CD14-positive monocyte (primary cell): ENCODE measurements at places on chromosomes 2 and 18.

DNA sequence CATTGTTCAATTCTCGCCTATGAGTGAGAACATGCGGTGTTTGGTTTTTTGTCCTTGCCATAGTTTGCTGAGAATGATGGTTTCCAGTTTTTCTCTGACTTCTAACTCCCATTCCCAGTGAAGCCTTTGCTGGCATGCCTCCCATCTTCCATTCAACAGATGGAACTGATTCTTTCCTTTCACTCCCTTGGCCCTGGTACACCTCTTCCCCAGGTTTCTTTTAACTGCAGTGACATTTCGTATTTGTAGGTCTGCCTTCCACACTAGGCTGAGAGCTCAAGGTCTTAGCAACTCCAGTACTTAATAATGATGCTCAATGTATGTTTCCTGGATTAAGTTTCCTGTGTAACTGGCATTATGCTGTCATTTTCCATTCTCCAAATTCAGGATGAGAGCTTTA lies 48.5 kb downstream of the GAREM1 start:
- no peaks in the 10 kb centered on the region for H3K36me3 ChIP-seq
- H3K4me1 ChIP-seq: peaks cover 3% of the 10 kb centered on the region
- H3K4me3 ChIP-seq: no peak overlapping the region
- H3K27ac ChIP-seq: no peak overlapping the region
- DNase-seq: no peak

DNA sequence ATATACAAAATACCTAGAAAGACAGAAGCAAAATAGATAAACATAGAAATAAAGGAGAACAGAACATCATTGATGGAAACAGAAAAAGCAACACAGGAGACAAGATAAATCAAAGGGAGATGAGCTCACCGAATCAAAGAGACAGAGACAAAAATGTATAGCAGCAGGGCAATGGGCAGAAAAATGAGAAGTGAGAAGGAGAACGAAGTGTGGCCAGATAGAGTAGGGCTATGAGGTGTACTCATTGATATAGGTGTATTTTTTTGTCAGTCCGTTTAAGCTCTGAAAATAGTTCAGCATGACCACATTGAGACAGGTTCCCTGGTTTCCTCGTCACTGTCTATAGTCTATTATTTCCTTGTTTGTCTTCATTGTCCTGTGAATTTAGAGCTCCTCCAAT lies 55.1 kb downstream of the SP100 start:
- H3K27ac ChIP-seq: peak overlapping the region; percentile 67
- H3K27me3 ChIP-seq: no peaks in the 10 kb centered on the region
- DNase-seq: no peak

- no peaks in the 10 kb centered on the region for H3K27me3 ChIP-seq
- H3K36me3 ChIP-seq: no peaks in the 10 kb centered on the region
- no peak overlapping the region for H3K27ac ChIP-seq
- H3K4me1 ChIP-seq: peaks cover 42% of the 10 kb centered on the region
- no peak for DNase-seq
- H3K4me3 ChIP-seq: no peak overlapping the region
Observed at GRCh38 chr18:10789180-10789579, 263.4 kb downstream of the NAPG start.

DNA sequence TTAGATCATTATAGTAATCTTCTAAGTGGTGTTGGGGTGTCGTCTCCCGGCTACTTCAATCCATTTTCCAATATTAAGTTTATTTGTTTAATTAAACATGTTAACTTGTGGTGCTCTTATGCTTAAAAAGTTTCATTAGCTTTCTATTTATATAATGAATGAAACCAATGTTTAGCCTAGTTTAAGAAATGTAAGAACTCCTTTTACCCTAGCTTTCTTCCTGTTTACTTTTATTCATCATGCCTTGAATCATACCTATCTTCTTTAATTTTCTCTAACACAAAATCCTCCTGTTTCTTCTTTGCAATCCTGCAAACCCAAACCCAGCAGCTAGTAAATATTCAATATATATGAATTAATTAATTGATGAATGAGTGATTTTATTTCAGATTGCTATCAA lies 1276.7 kb upstream of the PIK3C3 start:
- no peaks in the 10 kb centered on the region for H3K36me3 ChIP-seq
- no peaks in the 10 kb centered on the region for H3K27me3 ChIP-seq
- DNase-seq: no peak
- H3K4me1 ChIP-seq: no peaks in the 10 kb centered on the region

DNA sequence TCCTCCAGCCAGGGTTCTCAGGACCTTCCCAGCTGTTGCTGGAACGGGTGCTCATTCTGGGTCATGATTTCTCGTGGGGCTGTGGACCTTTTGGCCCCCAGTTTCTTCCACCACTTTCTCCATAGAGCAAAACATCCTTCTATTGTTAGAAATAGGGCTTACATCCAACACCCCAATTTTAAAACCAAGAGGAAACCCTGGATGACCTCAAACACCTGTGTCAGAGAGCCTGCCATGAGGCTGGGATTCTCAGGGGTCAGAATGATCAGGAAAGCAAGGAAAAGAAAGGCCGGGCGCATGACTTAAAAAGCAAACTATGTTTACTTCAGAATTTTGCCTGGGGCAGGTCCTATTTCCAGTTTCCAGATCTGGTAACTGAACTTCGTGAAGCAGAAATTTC lies 307.9 kb upstream of the MEIS1 start:
- H3K36me3 ChIP-seq: no peaks in the 10 kb centered on the region
- no peak overlapping the region for H3K4me3 ChIP-seq
- H3K27me3 ChIP-seq: no peaks in the 10 kb centered on the region
- DNase-seq: no peak
- H3K4me1 ChIP-seq: no peaks in the 10 kb centered on the region

GRCh38 chr2:71460595-71461303 lies 7.4 kb downstream of the DYSF start:
- H3K4me3 ChIP-seq: no peak overlapping the region
- DNase-seq: peak; percentile 31
- H3K27me3 ChIP-seq: no peaks in the 10 kb centered on the region
- peaks cover 76% of the 10 kb centered on the region for H3K36me3 ChIP-seq
- peak overlapping the region; percentile 18 for H3K27ac ChIP-seq

DNA sequence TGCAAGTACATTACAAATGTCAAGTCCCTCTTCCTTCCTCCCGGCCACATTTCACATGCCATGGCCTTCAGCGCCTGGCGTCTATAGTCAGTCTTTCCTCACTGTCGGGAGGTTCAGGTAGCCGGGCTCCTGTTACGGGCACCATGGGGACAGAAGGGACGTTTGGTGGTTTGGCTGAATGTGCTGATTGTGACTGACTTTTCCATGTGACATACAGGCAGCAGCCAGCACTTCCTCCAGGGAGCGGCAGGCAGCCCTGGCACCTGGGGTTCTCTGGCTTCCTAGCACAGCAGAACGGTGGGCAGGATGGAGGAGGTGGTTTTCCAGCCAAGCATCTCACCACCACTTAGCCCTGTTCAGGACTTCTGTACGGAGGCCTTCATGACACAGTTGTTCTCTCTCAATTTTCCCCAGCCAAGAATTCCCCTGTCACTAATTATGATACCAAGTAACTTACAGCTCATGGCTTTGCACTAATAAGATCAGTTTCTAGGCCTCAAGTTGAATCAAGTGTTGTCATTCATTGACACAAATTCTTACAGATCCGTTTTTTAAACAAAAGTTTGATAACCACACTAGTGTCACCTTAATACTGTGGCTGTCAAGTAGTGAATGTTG lies 83.9 kb upstream of the REV1 start:
- H3K27ac ChIP-seq: no peak overlapping the region
- DNase-seq: no peak
- no peaks in the 10 kb centered on the region for H3K4me1 ChIP-seq
- H3K4me3 ChIP-seq: no peak overlapping the region
- no peaks in the 10 kb centered on the region for H3K27me3 ChIP-seq

DNA sequence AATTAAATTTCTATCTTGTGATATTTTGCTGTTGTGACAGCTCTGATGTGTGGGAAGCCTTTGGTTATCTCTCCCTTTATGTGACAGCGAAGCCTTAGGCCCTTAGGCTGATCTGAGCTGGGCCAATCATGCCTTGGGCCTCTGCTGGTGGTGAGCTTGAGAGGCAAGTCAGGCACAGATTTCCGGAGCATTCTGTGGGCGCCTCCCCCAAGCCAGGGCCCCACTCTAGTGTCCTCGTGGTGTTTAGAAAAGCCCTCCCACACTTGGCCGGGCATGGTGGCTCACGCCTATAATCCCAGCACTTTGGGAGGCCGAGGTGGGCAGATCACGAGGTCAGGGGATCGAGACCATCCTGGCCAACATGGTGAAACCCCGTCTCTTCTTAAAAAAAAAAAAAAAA lies 239.8 kb downstream of the SH3RF3 start:
- H3K4me3 ChIP-seq: no peak overlapping the region
- no peaks in the 10 kb centered on the region for H3K36me3 ChIP-seq
- H3K4me1 ChIP-seq: no peaks in the 10 kb centered on the region
- H3K27me3 ChIP-seq: no peaks in the 10 kb centered on the region
- H3K27ac ChIP-seq: no peak overlapping the region

DNA sequence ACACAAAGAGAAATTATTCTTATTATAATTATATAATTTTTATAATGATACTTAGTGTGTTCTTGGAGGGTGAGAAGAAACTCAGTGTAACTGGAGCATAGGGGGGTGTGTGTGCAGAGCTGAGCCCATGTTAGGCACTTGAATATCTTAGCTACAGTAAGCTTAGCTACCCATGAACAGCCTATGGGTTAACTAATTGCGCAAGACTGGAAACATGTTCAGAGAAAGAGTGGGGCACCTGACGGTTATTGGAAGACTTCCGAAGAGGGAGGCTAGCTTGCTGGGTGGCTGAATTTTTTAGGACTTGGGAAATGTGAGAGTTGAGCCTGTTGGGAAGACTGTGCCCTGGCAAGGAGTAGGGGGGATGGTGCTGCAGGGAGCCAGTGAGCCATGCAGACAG lies 229.2 kb downstream of the SLC4A3 start:
- no peak for DNase-seq
- no peaks in the 10 kb centered on the region for H3K36me3 ChIP-seq
- no peak overlapping the region for H3K27ac ChIP-seq

GRCh38 chr18:45085916-45086624 lies 405.4 kb downstream of the SETBP1 start:
- no peaks in the 10 kb centered on the region for H3K36me3 ChIP-seq
- H3K27ac ChIP-seq: no peak overlapping the region
- H3K4me1 ChIP-seq: peaks cover 18% of the 10 kb centered on the region
- H3K27me3 ChIP-seq: no peaks in the 10 kb centered on the region

DNA sequence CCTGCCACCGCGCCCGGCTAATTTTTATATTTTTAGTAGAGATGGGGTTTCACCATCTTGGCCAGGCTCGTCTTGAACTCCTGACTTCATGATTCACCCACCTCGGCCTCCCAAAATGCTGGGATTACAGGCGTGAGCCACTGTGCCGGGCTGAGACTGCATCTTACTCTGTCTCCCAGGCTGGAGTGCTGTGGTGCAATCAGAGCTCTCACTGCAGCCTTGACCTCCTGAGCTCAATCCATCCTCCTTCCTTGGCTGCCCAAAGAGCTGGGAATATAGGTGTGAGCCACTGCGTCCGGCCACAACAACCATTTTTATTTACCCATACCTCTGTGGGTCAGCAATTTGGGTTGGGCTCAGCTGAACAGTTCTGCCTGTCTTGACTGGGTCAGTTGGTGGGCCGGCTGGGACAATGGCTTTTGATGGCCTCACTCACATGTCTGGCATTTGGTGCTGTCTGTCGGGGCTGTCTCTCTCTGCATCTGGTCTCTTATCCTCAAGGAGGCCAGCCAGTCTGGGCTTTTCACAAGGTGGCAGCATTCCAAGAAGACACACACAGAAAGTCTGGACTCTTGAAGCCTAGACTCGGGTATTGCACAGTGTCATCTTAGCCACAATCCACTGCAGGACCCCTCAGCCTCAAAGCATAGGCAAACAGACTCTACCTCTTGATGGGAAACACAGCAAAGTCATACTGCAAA lies 116.8 kb upstream of the GATA6 start:
- H3K36me3 ChIP-seq: no peaks in the 10 kb centered on the region
- H3K4me3 ChIP-seq: no peak overlapping the region
- no peaks in the 10 kb centered on the region for H3K27me3 ChIP-seq
- no peak overlapping the region for H3K27ac ChIP-seq

DNA sequence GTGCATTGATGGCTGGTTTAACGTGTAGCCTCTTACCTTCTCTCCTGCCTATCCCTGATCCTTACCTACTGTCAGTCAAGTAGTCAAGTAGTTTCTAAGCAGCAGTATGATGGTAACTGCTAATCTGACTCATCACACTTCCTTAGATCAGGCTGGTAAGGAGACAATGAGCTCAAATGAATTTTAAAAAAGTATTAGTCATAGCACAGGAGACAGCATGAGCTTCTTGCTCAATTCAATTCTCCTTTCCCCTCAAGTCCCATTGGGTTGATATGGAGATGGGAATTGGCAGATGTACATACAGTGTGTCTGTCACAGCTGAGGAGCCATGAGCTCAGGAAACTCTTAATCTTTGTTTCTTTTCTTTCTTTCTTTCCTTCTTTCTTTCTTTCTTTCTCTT lies 799.7 kb downstream of the LRP1B start:
- no peaks in the 10 kb centered on the region for H3K4me1 ChIP-seq
- no peak overlapping the region for H3K27ac ChIP-seq
- no peak for DNase-seq

DNA sequence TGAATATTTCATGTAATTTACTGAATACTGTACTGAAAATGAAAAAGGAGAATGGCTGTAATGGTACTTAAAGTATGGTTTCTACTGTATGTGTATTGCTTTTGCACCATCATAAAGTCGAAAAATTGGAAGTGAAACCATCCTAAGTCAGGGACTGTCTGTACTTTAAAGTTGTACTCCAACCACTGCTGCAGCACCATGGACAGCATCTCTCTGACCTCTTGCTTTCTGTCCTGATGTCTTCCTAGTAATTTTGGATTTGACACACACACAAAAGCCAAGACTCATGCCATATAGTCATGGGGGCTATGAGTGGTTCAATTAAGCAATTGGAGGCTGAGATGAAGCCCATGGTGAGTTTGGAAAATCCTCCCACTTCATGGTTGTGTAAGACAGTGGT lies 256.3 kb upstream of the PKDCC start:
- H3K27me3 ChIP-seq: no peaks in the 10 kb centered on the region
- no peak for DNase-seq
- H3K27ac ChIP-seq: no peak overlapping the region
- no peak overlapping the region for H3K4me3 ChIP-seq
- no peaks in the 10 kb centered on the region for H3K36me3 ChIP-seq

- no peaks in the 10 kb centered on the region for H3K36me3 ChIP-seq
- H3K4me3 ChIP-seq: no peak overlapping the region
Observed at GRCh38 chr18:75530566-75531211, 103.2 kb upstream of the SMIM21 start.

GRCh38 chr18:58104096-58104495 lies 60.1 kb downstream of the NEDD4L start:
- no peak overlapping the region for H3K27ac ChIP-seq
- no peaks in the 10 kb centered on the region for H3K36me3 ChIP-seq
- no peak for DNase-seq

DNA sequence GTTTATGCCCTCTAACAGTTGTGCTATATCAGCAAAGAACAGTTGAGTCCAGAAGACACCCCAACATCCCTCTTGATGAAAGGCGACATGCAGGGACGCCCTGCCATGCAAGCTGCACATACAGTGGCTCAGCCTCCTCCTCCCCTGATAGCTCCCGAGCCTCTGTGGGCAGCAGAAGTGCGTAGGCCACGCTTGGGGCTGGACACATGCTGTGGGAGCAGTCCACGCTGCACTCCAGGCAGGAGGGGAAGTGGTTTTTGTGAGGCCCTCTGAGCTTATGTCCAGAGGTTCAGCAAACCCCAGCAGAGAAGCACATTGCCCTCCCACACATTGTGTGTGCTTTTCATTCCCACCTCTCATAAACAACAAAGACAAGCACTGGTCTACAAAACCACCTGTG lies 162.1 kb downstream of the SEPTIN10 start:
- H3K4me1 ChIP-seq: no peaks in the 10 kb centered on the region
- H3K36me3 ChIP-seq: no peaks in the 10 kb centered on the region
- H3K27me3 ChIP-seq: no peaks in the 10 kb centered on the region
- DNase-seq: no peak

- H3K36me3 ChIP-seq: no peaks in the 10 kb centered on the region
- no peaks in the 10 kb centered on the region for H3K4me1 ChIP-seq
- no peak for DNase-seq
- no peaks in the 10 kb centered on the region for H3K27me3 ChIP-seq
- H3K4me3 ChIP-seq: no peak overlapping the region
Observed at GRCh38 chr2:120954939-120955338, 219.3 kb downstream of the GLI2 start.
